ENCODE measurements at places on chromosomes 6 and 20. TPM values are rescaled to one million over a fixed set of nuclear protein-coding genes. Genes with fewer than 3 reads are reported as not detected.

DNA sequence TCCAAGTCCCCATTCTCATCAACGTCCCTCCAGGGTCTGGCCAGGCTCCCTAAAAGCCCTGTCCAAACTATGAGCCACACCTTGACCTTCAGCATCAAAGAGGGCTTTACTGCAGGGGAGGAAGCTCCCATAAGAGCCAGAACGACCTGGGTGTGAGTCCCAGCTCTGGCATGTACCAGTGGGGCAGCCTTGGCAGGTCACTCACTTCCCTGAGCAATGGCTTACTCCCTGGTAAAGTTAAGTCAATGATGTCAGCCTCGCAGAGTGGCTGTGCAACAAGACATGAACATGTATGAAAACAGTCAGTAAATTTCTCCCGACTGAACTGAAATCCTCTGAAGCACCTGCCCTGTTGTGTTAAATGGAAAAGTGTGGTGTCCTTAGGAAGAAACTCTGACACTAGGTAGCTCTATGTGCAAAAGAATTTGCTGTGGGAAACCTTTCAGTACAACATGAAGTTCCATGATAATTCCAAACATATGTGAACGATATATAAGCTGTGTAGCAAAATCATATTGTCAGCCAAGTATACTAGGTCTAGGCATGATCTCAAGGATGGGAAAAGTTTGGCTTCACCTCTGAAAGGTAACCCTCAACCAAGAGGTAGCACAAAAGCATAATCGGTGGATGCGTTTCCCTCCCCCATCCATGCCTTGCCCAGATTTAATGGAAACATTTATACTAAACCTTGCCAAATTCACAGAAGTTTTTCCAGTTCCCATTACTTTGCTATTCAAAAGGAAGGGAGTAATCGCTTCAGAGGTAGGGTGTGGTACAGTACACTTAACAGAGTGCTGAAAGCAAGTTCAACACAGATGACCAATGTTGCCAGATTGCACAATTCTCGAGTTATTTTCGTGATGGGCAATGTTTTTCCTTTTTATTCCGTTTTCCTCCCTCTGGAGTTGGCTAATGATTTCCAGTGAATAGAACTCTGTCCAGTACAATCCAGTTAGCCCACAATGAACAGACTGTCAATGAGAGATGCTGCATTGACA lies 49.0 kb upstream of the RANBP9 start:
- DNase-seq, result no peak

DNA sequence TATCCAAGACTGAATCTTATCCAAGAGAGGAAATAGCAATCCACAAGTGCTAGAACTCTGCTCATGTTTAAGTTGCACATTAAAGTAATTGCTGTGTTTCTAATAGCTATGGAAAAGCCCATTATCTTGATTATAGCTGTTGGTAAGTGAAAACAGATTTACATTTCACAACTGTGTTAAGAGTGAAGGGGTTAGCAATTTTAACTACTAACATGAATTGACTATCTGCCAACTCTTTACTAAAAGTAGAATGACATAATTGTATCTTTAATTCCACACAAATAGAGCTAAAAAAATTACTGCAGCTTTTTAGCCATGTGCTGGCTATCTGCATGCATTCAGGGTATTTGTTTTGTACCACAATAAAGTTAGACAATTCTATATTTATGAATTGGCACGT lies 277.9 kb upstream of the IRAK1BP1 start:
- no peak for DNase-seq

DNA sequence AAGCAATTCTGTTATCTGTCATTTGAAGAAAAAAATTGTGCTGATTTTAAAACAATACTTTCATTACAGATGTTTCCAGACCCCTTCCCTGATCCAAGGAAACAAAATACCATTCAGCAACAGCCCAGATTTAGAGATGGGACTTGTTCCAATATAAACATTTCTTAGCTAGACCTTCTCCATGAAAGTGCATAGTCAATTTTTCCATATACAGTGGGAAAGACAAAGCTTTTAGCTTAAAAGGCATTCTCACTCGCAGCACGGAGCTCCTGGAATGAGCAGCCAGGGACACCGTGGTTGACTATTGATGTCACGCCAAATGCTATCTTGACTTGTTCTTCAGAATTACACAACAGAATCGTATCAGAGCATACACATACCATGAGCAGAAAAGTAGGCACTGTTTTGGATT lies 21.5 kb downstream of the LAMA4 start:
- no peak for DNase-seq

Gene ADRM1
- 47.3 TPM for total RNA-seq

Gene GRM4
- total RNA-seq, result not detected

Gene TXLNB
- total RNA-seq, result 0.52 TPM
